Fibroblast of the aortic adventitia (primary cell): ENCODE measurements at places on chromosomes 12 and 14.
A peak's percentile ranks its signal among the peaks of the same experiment; 100 is the strongest.

DNA sequence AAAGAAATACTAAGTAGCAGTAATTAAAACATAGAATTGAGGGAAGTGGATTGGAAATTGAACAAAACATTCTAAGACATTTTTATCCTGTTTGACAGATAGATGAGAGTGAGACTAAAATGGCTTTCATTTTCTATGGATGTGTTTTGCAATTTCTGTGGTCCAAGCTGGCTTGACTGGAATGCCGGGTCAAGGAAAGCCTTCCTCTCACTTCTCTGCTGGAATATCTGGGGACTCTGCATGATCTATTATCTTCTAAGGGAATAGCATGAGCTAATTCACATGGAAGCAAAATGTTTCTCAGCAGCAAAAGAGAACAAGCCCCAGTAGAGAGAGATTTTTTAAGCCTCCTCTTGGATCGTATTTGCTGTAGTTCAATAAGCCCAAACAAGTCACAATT, 407.9 kb upstream of the ATXN7L3B start:
- DNase-seq, result no peak

DNA sequence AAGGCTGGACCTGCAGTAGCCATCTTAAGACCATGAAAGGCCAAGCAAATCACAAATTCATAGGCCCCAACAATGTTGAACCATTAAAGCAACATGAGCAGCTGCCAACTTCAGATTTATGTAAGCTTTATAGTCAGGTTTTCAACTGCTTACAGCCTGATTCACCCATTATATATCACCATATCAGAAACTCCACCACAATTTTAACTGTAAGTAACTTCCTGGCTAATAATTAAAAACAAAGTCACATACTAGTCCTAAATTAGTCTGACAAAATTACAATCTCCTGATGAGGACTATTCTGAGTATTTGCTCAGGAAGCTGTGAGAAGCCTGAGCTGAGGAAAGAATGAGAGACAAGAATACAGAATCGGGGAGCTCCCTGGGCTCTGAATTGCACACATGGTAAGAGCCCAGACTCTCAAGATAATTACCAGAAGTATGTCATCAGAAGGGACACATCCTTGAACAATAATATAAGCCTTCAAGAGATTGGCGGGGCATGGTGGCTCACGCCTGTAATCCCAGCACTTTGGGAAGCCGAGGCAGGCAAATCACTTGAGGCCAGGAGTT, 55.1 kb downstream of the NUMB start:
- no peak for DNase-seq

GRCh38 chr14:92943855-92944570, 21.1 kb downstream of the CHGA start:
- DNase-seq, result no peak

DNA sequence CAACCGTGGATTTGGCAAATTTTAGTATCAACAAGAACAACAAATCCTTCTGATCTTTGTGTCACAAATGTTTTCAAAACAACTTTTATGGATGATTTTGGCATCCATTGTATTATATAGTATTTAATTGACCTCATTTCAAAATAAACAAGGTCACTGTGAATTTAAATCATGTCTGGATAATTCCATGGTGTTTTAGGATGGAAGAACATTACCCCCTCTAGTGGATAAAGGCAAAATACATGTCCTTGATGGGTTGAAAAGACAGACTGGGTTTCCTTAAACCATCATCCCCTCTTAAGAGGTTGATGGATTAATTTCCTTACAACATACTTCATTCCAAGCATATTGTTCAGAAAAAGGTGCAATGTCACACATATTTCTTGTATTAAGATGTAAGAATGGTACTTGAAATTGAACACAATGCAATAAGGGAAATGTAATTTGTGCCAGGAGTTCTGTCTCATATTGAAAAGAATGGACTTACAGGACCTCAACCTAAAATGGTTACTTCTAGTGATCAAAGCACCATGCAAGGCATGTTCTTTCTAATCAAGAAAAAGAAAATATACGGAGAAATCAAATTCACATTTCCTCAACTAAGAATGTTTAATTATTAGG, 352.0 kb downstream of the BCAT1 start:
- peak; percentile 65 for DNase-seq

DNA sequence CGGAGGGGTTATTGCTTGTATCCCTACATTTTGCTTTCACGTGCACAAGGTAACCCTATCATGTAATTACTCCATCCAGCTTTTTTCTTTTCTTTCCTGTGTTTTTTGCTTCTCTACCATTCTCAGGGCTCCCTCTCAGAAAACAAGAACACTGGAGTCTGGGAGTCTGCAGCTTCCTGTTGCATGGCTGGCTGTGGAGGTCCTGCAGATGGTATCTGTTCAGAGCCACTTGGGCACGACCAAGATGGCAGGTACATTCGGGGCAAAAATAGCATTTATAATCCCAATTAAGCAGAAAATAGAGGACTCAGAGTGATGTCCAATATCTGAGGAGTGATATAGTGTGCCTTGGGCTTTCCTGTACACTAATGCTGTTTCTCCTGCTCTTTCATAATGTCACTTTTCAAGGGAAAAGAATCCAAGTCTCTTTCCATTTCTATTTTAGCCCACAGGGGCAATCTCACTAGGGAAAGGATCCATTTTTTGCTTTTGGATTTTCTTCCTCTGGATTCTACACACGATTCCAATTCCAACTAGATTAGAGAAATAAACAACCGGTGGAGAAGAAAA, 3.2 kb upstream of the NUMB start:
- DNase-seq, result no peak

DNA sequence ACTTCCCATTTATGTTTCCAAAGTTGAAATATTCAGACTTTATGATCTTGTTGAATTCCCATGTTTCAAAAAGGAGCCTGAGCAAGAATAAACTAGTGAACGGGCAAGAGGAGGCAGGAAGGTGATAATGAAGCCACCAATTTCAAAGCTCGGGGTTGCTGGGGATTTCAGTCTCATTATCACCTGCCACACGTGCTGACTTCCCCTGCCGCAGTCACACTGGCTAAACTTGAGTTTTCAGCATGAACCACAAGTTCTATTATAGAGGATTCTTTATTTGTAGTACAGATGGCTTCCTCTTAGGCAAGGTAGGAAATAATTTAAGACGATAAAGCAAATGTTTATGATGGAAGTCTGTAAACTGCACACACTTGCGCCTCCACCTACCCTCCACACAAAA, 18.1 kb upstream of the DIABLO start:
- no peak for DNase-seq

DNA sequence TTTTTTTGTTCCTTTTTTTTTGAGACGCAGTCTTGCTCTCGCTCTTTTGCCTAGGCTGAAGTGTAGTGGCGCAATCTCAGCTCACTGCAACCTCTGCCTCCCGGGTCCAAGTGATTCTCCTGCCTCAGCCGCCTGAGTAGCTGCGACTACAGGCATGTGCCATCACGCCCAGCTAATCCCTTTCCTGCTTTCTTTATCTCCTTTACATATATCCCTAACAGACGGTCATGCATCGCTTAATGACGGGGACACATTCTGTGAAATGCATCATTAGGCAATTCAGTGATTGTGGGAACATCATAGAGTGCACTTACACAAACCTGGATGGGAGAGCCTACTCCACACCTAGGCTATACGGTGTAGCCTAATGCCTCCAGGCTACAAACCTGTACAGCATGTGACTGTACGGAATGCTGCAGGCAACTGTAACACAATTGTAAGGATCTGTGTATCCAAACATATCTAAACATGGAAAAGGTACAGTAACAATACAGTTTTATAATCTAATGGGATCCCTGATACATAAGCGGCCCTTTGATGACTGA, 32.8 kb downstream of the NOS1 start:
- no peak for DNase-seq

GRCh38 chr12:663293-663871, at the start of gene NINJ2:
Gene NINJ2, minus strand, starts transcription at chr12:663445. Its CDS starts 85 bp downstream, at chr12:663360.
- no peak for DNase-seq

- DNase-seq, result no peak
These were observed 5.7 kb upstream of the ZNF385A start for GRCh38 chr12:54390176-54390667.

- no peak for DNase-seq
These were observed 2.2 kb downstream of the PLEKHG6 start for GRCh38 chr12:6312529-6313325.

GRCh38 chr12:109731231-109731731, 17.7 kb downstream of the FAM222A start:
- no peak for DNase-seq

GRCh38 chr14:50353126-50353525, 41.0 kb downstream of the DMAC2L start:
- DNase-seq, result no peak

DNA sequence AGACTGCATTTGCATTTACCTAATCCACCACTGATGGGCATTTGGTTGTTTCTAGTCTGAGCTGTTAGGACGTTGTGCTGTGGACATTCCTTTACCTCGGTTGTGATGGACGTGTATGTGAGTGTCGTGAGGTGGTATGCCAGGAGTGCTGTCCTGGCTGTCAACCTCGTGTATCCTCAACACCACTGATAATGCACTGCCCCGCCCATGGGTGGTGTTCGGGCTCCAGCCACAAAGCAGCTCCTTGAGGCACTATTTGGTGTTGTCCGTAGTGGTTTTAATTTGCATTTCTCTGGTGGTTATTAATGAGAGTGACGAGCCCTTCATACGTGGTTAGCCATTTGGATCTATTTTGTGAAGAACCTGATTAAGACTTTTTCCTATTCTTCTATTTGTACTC, 87.6 kb downstream of the PPP2R5C start:
- DNase-seq, result no peak

- DNase-seq, result no peak
These were observed 293.2 kb downstream of the FOXN3 start for GRCh38 chr14:89123851-89124250.

- DNase-seq, result peak; percentile 39
These were observed 6.3 kb downstream of the NTN4 start for GRCh38 chr12:95784286-95784685.

GRCh38 chr12:49783917-49784676, 42.7 kb downstream of the TMBIM6 start:
- peak; percentile 88 for DNase-seq

DNA sequence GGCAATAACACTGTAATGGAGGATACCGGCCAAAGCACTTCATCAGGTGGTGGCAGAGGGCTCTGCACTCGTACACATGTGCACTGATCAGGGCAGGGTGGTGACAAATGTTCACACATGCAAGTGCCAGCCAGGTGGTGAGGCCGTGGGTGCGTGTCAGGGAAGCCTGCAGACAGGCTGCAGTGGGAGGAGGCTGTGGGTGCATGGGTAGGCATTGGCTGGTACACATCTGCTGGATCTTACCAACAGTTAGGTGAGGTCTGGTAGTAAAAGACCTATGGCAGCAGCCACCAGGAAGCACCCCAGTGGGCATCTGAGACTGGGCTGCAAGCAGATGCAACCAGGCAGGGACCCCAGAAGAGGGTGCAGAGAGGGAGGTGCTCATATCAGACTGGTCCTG, 65.3 kb downstream of the PDE6H start:
- DNase-seq, result no peak
